ENCODE measurements at places on chromosomes 3 and 15.

- no peak for DNase-seq
These were observed 40.4 kb downstream of the CACNA1D start for GRCh38 chr3:53534676-53535400.

DNA sequence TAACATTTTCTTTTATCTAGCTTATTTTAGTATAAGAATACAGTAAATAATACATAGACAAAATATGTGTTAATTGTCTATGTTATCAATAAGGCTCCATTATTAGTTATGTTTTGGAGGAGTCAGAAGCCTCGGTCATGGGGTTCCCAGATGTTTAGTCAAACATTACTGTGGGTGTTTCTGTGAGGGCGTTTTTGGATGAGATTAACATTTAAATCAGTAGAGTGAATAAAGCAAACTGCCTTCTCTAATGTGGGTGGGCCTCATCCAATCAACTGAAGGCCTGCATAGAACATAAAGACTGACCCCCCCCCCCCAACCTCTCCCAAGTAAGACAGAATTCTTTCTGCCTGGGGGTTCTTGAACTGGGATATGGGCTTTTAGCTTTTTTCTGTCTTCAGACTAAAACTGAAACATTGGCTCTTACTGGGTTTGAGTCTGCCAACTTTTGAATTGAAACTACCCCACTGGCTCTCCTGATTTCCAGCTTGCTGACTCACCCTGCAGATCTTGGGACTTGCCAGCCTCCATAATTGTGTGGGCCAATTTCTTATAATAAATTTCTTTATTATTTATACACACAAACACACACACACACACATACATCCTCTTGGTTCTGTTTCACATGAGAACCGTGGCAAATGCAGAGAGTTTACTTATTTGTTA is 192.0 kb downstream of the TPRG1 start:
- DNase-seq, result no peak

GRCh38 chr3:177538750-177539730 is 341.8 kb upstream of the TBL1XR1 start:
- DNase-seq, result no peak

DNA sequence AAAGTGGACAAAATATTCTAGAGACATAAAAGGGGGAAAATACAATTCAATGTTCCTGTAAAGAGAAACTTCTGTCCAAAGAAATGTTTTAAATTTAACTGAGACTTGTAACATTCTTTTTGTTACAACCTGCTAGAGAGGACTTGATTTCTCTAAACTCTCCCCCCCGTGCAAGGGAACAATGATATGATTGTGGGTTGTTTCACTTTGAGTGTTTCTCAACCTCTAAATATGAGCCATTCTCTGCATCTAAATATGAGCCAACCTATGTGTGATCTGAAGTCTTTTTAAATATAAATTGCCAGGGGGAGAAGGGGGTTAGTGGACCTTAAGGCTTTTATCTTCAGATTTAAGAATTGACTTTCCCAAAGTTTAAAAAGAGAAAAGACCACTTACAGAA is 14.6 kb downstream of the ZNF860 start:
- no peak for DNase-seq

- DNase-seq, result peak; percentile 99
These were observed 11.9 kb downstream of the GABRR3 start for GRCh38 chr3:98022978-98023820.

DNA sequence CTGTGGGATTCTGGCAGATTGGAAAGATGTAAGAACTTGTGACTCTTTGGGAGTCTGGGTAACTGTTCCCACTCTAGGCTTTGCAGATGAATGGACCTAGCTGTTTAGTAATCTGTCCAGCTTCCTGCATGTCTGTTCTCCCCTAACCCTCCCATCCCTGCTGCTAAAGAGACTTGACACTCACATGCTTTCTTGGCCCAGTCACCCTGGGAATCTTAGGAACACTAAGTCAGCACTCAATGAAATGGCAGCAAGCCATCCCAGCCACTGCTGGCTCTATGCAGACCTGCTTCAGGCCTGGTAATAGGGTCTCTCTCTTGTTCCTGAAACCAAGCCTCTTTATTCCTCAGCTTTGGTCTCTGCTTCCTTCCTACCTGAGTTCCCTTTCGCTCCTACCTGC is 63.7 kb upstream of the THSD4 start:
- DNase-seq, result no peak

DNA sequence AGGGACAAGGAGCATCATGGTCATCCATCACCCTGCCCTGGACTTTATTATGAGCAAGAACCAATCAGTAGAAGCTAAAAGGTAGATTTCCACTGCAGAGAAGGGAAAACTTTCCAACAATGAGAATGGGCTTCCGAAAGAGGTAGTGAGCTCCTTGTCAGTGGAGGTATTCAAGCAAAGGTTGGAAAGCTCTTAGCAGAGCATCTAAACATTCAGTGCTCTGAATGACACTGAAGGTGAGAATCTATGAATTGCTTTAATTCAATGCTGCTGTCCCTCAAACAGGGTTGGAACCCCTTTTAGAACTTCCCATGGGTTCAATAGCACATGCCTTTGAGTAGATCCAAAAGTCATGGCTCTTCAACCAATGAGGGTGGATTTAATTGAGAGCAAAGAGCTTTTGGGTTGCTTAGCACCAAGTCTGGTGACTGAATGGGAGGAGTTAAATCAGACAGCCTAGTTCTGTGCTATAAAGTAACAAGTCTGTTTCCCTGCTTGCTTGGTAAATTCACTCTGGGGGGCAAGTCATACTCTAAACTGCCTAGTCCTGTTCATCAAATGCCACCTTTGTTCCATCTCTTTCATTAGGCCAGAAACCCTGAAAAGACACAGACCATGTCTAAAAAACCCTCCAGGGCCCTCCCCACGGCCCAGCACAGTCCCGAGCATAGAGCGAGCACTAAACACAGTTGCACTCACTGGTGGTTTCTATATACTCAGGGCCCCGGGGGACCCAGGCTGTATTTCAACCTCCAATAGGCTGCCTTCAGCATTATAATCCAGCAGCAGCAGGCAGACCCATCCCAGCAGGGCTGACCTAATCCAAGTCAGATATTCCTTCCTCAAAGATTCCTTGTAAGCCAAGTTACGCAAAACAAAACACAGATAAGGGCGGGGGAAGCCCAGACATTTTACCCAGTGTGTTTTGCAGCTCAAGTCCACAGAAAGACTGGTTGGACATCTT is 161.2 kb downstream of the MEGF11 start:
- DNase-seq, result no peak

DNA sequence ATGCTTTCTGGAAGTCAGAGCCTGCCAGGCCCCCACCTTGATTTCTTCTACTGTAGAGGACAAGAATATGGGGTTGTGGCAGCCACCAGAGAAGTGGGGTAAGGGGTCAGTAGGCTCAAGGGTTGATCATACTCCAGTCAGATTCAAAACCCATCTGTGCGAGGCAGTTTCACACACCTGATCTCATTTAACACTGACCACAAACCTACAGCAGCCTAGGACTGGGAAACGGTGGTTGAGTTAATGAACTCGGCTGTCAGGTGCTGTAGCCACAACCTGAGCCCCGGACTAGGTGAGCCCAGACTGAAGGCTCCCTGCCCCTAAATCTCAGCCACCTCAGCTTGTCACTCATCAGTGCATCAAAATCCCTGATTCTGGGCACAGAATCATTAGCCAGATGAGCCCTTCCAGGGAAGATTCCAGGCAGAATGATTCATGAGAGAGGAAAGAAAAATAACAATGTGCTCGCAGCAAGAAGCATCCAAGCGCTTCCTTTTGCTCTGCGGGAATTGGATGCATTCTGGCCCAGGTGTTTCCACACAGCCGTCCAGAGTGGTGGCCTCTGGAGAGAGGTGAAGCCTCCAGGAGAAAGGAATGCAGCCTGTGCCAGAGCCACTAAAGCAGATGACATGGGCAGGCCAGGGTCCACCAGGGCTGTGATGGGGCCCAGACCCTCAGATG is 102.1 kb downstream of the SRGAP3 start:
- DNase-seq, result no peak

DNA sequence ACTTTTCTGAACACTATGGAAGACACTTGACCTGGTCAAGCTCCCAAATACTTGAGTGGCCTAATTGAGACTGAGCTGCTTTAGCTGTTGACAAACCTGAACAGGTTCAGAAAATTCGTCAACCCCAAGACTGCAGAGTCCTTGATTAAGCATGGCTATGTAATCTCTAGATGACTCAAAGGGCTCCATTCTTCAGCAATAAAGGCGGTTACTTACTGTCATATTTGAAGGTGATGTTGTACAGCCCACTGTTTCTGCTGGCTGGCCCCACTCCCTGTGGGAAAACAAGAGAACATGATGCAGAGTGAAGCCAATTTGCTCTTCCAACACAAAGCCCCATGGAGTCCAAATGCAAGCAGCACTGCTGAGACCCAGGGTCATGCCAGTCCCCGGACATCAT is 45.1 kb downstream of the IL17RD start:
- no peak for DNase-seq

- DNase-seq, result no peak
These were observed 48.6 kb upstream of the MKRN3 start for GRCh38 chr15:23516866-23517265.

- DNase-seq, result no peak
These were observed 60.8 kb downstream of the PLOD2 start for GRCh38 chr3:146100180-146100579.

- peak; percentile 72 for DNase-seq
These were observed 3.9 kb downstream of the GATA2 start for GRCh38 chr3:128488991-128489673.

GRCh38 chr3:43699864-43700263 is 9.1 kb downstream of the ABHD5 start:
- no peak for DNase-seq

DNA sequence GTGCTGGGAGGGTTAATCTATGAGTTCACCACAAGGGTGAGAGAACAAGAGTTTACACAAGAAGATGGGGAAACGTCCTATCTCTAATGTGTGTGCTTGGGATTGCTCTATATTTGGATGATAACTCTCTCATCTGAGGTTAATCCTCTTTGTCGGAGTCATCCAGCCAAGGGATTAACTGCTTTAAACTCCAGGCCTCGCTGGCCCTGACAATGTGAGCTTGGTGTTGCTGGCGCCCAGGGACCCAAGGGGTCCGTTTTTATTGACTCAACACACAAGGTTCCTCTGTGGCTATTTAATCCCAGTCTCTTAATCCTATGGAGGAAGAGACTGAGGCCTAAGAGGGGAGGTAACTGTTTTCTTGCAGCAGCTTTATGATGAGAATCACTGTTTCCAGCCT is 14.2 kb downstream of the SV2B start:
- no peak for DNase-seq

DNA sequence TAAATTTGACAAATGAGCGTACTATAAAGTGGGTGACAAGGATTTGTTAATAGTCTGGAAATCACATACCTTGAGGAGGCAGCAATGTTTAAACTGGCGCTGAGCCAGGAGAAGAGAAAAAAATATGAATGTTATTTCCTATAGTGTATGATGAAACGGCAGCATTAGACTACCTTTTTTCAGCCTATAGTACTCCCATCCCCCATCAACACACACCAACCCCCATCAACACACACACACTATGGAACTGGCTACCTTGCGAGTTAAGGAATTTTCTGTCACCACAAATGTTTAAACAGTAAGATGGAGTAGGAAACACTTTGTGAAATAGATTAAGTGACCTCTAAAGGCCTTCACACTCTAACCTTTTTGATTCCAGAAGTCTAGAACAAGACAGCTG is 46.8 kb upstream of the ZCWPW2 start:
- DNase-seq, result no peak

- no peak for DNase-seq
These were observed 524 bp upstream of the TOPBP1 start for GRCh38 chr3:133662278-133662651.

DNA sequence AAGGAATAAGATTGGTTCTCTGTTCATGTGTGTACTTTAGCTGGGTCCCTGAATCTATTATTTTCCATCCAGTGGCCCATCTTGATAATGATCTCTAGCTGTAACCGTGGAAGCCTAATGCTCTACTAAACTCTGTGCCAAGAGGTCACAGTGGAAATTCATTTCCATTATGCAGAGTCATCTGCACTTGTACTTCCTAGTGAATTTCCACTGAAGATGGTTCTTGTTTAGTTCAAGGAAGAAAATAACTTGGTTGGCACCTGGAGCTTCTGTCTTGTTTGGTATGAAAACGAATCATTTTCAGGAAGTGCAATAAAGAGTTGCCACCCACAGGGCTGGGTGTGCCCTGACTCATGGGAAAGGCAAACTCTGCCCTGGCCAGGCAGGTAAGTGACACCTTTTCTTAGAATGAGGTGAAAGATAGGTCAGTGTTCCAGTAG is 10.3 kb downstream of the LPP start:
- peak; percentile 54 for DNase-seq

GRCh38 chr3:81692766-81693165 is 68.7 kb downstream of the GBE1 start:
- DNase-seq, result no peak

GRCh38 chr3:57126244-57126643 is 38.9 kb downstream of the IL17RD start:
- DNase-seq, result no peak

GRCh38 chr15:69782139-69782658 is 315.5 kb downstream of the TLE3 start:
- DNase-seq, result no peak

DNA sequence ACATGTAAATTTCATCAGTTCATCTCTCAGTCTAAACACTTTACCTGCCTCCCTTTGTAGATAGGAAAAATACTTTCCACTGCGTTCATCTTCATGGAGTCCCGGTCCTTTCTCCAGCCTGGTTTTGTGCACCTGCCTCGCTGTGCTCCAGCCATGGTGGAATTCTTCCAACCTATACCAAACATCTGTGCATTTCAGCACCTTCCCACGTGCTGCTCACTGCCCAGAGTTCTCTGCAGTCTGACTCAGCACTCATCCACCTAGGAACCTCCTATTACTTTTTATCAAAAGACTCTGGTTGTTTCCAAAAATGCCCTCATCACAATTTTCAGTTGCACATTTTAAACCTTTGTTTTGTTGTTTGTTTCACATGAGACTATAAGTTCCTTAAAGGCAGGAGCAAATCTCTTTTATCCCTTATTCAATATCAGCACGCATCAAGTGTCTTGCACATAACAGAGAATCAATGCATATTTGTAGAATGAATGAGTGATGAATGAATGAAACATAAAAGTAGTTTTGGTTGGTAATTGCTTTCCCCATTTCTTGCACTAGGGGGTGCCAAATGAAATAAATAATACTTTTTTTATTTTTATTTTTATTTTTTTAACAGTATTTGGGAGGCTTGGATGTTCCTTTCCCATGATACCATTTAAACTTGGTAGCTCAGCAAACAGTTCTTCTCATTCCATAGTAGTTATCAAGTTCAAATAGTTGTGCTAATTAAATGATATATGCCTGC is 30.2 kb upstream of the ADAMTS9 start:
- DNase-seq, result no peak

GRCh38 chr3:71010726-71011455 is 572.6 kb downstream of the FOXP1 start:
- DNase-seq, result peak; percentile 74
